RWPE2 (cell line): ENCODE measurements at places on chromosomes 5 and 9.
A peak's percentile ranks its signal among the peaks of the same experiment; 100 is the strongest.

DNA sequence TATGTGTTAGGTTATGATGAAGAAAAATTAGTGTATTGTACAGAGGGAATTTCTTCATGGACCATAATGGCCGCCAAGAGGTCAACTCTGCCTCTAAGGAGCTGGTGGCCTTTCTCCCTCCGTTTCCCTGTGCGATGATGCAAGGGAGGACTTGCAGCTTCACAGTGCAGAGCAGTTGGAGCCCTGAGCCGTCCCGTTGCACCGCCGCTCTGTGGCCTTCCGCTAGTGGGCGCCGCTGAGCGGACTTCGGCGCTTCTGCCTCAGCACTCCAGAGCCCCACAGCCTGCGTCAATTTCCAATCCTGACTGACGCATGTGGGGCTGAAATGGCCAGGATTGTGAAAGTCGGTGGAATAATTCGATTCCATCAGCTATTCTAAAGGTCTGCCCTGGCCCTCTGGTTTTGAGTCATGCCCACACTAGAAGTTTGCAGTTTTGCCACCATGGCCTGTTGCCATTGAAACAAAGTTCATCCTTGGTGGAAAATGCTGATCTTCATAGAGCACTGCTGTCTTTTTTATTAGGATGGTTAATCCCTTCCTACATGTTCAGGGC is 22.7 kb upstream of the LECT2 start:
- DNase-seq: no peak

- DNase-seq: no peak
Measured at GRCh38 chr9:113176803-113177202, 26.0 kb downstream of the SLC31A2 start.

GRCh38 chr5:1130218-1130946 is 18.5 kb upstream of the SLC12A7 start:
- DNase-seq: no peak

- DNase-seq: no peak
Measured at GRCh38 chr9:83620841-83621636, 1.9 kb upstream of the IDNK start.

- no peak for DNase-seq
Measured at GRCh38 chr5:138903130-138903775, 28.1 kb upstream of the LRRTM2 start.

- DNase-seq: no peak
Measured at GRCh38 chr5:170569101-170569500, 65.3 kb downstream of the KCNIP1 start.

DNA sequence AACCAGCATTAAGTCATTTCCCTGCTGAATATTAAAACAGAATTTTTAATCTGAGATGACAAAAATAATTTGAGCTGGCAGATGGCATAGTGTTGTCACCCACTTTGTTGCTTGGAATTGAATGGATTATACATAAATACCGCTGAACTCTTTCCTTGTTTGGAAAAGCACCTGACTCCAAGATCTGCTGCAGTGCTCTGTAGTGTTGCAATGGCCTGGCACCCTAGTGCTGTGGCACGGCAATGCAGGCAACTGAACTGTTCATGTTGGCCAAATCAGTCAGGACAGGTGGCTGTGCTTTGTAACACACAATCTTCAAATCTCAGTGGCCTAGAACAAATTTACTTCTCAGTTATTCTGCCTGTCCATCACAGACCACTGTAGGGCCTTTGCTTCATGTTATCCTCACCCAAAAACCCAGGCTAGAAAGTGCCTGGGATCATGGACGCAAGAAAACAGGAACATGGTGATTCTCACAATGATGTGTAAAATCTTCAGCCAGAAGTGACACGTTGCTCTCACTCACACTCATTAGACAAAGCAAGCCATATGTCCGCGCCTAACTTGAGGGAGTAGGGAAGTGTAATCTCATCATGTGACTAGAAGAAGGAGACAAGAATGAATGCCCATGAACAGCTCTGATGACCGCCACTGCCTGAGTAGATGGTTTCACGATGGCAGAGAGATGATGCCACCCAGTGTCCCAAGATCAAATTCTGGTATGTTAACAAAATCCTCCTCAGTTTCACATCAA is 191.9 kb upstream of the PUM3 start:
- no peak for DNase-seq

GRCh38 chr5:165310031-165310430 is 1804.6 kb downstream of the MAT2B start:
- DNase-seq: no peak

- no peak for DNase-seq
Measured at GRCh38 chr5:169886033-169886432, 94.3 kb downstream of the INSYN2B start.

DNA sequence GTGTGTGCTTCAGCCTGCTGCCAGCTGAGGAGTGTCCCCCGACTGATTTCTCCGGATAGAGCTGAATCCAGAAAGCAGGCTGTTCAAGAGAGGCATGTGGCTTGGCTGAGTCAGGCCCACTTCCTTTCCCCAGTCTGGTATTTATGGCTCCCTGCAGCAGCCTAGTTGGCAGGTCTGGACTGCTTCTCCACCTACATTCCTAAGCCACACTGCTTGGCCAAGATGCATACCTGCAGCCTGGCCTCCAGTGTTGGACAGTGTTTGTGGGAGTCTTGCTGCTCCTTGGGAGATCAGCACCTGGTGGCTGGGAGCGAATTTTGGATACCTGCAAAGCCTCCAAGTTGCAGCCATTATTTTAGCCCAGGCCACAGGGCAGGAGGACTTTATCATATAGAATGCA is 670.8 kb downstream of the ACTL7B start:
- peak; percentile 75 for DNase-seq

- DNase-seq: no peak
Measured at GRCh38 chr9:84701801-84702200, 32.3 kb downstream of the NTRK2 start.

DNA sequence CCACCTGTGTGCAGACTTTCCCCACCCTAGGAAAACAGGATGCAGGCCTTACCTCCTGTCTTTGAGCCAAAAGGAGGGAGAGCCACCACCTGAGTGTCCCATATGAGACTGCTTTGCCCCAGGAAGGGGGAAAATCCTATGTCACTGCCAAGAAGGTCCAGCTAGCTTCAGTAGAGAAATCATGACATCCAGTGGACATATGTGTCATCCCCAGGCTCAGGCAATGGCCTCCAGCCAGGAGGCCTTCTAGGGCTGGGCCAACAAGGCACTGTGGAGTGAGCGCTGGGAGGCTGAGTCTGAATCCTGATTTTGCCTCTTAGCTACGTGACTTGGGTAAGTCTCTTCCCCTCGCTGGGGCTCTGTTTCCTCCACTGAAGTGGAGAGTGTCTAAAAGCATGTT is 60.2 kb downstream of the SMIM23 start:
- DNase-seq: no peak

GRCh38 chr9:93473411-93473810 is 20.0 kb upstream of the FAM120AOS start:
- DNase-seq: no peak

GRCh38 chr9:127561491-127562278 is 50.4 kb upstream of the STXBP1 start:
- peak; percentile 98 for DNase-seq

GRCh38 chr9:134551644-134552348 is 89.8 kb upstream of the COL5A1 start:
- no peak for DNase-seq

- DNase-seq: no peak
Measured at GRCh38 chr5:68265822-68266395, 50.4 kb downstream of the PIK3R1 start.

- no peak for DNase-seq
Measured at GRCh38 chr5:156587012-156587411, 260.0 kb downstream of the SGCD start.

GRCh38 chr9:93183663-93184431 is at the start of gene WNK2:
WNK2 (plus strand) TSS chr9:93184139; CDS start chr9:93184930, 791 bp downstream.
- DNase-seq: no peak

DNA sequence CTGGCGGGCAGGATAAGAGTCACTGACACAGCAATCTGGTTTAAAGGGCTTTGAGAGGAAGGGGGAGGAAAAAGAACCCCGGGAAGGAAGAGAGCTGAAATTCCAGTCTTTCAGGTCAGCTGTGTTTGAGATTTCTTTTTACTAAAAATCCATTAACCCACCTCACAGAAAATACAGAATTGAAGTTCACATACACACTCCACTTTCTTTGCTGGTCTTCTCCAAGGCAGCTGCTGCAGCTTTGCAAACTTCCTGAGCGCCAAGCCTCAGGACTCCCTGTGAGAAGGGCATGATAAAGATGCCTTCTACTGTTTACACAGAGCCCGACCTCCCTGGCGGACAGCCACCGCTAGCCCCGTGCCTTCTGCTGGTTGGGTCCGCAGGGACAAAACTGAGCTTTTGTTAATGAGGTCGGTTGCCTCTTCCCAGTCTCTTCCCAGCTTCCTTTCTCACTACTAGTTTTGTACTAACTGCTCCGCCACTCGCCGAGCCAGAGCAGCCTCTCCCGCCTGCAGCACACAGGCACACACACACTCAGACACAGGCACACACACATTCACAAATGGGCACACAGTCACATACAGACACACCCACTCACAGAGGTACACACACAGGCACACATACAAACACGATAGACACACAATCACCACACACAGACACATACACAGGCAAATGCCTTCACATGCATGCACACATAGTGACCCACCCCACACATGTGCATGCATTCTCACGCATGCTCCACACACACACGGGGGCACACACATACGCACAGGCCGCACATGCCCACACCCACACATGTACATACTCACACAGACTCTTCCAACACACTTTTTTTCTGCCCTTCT is at the start of gene FREM1:
FREM1 (minus strand) TSS at position 468 of the 845 bp plus-strand sequence. CDS start 41,451 bp downstream, outside the sequence.
- no peak for DNase-seq

DNA sequence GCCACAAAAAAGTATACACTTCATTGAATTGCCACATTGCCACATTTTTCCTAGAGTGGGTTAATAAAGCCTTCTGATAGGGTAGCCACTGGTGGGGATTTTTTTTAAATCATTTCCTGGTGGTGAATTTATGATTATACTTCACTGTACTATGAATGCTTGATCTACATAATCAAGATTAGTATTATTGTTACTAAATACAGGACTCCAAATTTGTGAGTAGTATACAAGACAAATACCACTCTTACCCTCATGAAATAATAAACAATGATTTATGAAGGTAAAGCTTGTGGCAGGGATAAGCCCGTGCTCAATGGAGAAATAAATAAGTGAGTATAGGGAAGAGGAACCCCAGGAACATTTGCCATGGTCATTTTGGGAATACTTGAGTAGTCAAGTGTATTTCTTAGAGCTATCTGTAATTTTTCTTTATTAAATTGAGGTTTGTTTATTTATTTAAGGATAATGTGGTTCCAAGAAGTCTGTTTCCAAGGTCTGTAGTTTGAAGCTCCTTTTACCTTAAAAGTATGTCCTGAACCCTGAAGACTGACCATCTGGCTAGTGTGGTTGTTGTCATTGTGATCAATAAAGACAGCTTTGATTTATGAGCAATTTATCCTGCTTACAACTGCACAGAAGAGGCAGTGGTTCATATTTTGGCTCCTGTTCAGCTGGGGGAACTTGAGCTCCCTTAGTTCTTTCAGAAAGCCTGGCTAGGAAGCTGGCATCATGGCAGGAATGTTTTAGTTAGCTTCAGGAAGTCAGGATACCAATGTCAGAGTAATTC is 118.6 kb downstream of the ZSWIM6 start:
- DNase-seq: no peak

GRCh38 chr5:65480306-65480865 is 1.3 kb downstream of the ADAMTS6 start:
- DNase-seq: peak; percentile 58

- DNase-seq: no peak
Measured at GRCh38 chr9:89527084-89527483, 29.2 kb upstream of the SEMA4D start.

DNA sequence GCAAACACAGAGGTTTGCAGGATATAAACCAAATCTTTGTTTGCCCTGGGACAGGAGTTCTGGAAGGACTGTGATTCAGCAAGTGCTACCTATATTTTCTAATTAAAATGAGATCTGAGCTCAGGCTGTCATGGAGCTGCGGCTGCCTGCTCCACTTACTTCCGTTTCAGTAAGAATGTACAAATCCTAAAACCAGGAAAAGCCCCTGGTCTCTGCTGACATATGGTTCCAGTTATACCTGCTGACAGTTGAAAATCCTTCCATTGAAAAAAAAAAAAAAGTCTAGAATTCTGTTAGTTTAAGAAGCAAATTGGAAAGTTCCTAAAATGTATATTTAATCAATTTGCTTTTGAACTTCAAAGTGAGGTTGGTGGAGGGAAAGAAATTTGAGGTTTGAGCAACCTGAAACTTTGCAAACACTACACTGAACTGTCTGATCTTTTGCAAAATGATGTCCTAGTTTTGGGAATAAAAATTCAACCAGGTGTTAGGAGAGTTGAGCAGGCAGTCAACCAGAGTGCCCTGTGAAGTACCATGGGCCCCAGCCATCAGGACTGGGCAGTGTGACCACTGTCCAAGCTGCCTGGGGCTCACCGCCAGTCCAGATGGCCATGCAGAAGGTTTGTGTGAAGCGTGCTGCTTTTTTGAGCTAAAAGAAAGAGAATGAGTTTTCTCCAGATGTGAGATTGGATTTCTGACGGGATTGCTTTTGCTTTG is 50.6 kb downstream of the SHB start:
- no peak for DNase-seq

GRCh38 chr5:10257870-10258269 is 7.8 kb downstream of the CCT5 start:
- DNase-seq: no peak

GRCh38 chr9:136886610-136887597 is 588 bp downstream of the TRAF2 start:
- DNase-seq: no peak

- DNase-seq: no peak
Measured at GRCh38 chr5:102835717-102836116, 80.6 kb downstream of the PAM start.

GRCh38 chr5:7717691-7718090 is 133.2 kb downstream of the CFAP90 start:
- no peak for DNase-seq

DNA sequence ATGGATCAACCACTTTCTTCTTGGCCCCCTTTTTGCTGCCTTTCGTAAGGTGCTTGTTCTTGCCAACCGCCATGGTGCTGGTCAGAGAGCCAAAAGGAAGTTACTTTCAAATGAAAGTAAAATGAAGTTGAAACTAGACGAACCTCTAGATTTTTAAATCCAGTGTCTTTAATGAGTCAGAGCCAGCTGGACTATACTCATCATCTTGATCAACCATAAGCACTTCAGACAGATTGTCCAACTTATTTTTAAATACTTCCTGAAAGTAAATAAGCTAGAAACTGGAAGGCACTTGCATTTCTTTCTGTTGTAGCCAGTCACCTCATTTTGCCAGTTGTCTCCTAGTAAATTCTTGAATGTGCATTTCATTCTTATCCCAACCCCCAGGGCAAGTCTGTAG is 48.9 kb downstream of the JMY start:
- no peak for DNase-seq
